ENCODE measurements at places on chromosomes 5 and 9.

DNA sequence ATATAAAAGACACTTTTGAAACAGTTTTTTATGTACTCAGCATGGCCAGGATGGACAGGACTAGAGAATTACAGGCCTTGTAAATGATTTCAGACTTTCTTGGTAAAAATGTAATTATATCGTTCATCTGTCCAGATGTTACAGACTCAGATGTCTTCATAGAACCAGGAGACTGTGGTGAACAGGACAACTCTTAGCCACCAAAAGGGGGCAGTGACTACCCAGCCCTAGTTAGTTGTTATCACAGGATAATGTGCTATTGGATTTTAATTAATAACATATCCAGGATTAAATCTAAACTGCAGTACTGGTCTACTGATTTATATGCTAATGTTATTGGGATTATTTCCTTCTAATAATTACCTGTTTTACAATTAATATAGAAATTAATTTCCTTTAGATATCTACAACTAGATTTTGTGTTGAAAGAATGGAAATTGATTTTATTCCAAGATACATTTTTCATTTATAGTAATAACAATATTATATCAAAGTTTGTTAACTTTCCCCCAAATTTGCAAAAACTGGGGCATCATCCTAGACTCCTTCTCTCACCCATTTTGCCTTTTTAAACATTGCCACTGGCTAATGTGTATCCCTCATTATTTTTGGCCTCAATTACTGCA lies 99.4 kb downstream of the MTREX start:
- peak; percentile 39 for DNase-seq

DNA sequence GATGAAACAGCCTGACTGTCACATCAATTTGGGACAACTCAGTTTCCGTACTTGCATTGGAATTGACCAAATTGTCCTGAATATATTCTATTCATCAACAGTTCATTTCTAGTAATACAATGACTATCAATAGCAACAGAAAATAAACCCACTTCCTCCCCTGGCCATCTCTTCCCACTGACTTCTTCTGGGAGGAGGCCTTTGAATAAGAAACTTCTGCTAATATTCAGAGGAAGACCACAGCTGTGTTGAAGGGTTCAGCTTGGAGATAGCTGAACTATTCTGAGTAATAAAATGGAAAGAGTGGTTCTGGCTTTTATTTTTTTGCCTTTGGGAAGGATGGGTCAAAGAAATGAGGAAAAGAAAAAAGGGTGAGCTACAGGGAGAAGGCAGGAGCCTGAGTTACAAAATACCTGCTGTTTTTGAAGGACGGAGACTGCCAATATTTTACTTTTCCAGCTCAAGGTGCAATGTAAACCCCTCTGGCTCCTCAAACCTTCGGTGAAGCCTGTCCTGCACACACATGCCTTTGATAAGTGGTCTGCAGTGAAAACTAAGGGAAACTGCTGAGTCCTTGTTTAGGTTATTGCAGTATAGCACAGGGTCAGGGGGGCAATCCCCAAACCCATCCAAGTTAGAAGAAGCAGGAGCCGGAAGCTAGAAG lies 29.9 kb downstream of the FYB1 start:
- no peak for DNase-seq

GRCh38 chr9:117545846-117546245 lies 131.0 kb upstream of the ASTN2 start:
- no peak for DNase-seq

DNA sequence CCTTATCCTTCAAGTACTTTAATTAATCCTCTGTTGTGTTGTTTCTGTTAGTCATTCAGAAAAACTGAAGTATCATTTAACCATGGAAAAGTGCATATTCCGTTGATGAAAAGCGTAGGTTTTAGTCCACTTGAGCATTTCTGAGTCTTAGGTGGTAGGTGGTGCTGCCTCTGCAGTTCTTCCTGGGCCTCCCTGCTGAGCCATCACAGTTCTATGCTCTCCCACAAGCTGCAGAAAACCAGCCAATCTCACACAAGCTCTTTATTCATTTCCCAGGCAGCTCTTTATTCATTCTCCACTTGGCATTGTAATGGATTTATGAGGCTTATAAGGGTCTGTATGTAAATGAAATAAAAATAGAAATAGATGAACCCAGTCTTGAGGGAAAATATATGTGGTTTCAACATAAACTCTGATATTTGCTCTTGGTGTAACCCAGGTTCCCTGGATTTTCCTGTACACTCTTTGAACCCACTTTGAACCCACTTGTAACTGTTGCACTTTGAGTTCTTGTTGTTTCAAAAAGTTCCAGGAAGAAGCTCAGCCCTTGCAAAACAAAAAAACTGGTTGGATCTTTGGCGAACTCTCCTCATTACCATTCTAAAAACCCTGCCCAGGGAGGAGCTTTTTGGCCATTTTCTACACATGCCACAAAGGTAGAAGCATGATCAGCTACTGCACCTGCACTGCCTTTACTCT lies 56.0 kb downstream of the ZNF510 start:
- no peak for DNase-seq

GRCh38 chr5:168434001-168434400 lies 52.3 kb upstream of the RARS1 start:
- DNase-seq, result no peak

DNA sequence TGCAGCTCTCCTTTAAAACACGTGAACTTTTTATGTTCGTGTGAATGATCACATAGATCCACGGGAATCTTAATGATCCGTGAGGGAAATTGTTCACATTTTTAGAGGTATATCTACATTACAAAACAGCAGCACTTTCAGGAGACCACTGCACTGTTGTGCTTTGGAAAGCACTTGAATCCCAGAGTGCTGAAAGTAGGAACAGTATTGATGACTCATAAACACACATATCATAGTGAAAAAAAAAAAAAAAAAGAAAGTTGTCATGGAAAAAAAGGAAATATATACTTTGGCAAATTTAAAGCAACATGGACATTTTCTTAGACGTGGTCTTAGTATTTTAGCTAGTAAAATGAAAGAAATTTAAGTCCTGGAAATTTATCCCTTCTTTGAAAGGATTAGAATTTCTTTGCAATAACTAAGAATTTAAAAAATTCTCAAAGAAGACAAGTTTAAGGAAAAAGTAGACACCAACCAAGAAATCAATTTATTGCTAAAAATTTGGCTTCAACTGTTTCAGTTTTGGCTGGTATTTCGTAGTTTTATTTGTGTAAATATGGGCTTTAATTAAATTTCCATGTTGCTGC lies 55.4 kb downstream of the ADGRV1 start:
- DNase-seq, result no peak

DNA sequence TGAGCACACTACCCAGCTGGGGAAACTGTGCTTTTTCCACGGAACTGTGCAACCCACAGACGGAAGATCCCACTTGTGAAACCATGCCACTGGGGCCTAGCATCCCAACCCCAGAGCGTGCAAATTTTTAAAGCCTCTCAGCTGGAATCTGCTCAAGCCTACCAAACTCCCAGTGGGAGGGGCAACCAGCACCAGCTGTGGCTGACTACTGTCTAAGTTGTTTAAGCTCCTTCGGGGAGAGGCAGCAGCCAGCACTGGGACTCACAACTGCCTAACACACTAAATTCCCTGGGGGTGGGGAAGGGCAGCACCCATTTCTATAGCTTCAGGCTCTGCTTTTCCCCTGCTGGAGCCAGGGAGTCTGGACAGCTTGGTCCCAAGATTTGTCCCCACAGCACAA lies 287.6 kb upstream of the MSX2 start:
- DNase-seq, result no peak

DNA sequence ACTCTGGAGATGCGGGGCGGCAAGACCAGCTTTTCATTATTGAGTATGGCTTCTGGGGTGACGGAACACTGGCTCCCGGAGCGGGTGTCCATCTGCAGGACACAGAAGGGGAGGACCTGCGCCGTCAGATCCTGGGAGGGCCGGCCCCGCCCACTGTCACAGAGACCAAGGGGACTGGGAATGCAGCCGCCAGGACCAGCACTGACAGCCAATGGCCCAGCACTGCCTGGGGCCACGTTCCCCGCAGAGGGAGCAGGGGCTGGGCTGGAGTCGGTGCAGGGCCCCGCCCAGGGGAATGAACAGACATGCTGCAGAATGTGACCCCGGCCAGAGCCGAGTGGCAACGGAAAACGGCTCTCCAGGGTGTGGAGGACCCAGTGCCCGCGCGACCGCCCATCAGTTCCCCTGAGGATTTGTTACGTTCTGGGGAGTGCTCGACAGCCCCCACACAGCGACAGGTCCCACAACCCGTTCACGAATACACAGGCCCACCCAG lies at the start of gene ZDHHC11:
Gene ZDHHC11, minus strand, starts transcription at position 476 of the 496 bp plus-strand sequence. Its CDS starts 384 bp downstream, at position 92.
- no peak for DNase-seq

- no peak for DNase-seq
Observed at GRCh38 chr5:110032376-110032775, 342.6 kb downstream of the MAN2A1 start.

DNA sequence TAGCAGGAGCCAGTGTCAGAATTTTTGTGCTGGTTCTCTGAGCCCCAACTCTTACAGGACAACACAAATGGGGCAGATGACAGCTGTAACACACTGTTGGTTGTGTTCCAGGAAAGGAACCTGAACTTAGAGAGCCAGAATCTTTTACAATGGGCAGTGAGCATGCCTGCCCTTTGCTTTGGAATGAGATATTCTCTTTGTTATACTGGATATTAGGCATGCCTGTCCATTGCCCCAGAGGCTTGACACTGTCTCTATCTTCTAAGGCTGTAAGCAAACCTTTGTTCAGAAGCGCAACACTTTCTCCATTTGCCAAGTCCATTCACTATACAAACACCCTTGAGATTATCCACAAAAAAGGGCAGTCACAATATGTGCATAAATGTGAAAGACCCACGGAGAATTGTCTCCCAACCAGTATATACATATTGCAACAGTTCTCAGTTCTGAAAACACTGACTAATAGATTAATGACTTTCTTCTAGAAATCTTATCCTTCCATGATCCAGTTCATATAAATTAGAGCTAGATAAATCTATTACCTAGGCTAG lies 26.3 kb upstream of the CEP120 start:
- no peak for DNase-seq

GRCh38 chr5:151722546-151722945 lies 35.8 kb upstream of the SPARC start:
- no peak for DNase-seq

GRCh38 chr5:104119529-104119928 lies 556.9 kb upstream of the NUDT12 start:
- no peak for DNase-seq

GRCh38 chr5:55450050-55450765 lies 84.6 kb downstream of the PLPP1 start:
- no peak for DNase-seq

- no peak for DNase-seq
Observed at GRCh38 chr9:92393686-92394085, 10.7 kb downstream of the OGN start.

- DNase-seq, result no peak
Observed at GRCh38 chr9:80157561-80157983, 585.8 kb downstream of the TLE4 start.

DNA sequence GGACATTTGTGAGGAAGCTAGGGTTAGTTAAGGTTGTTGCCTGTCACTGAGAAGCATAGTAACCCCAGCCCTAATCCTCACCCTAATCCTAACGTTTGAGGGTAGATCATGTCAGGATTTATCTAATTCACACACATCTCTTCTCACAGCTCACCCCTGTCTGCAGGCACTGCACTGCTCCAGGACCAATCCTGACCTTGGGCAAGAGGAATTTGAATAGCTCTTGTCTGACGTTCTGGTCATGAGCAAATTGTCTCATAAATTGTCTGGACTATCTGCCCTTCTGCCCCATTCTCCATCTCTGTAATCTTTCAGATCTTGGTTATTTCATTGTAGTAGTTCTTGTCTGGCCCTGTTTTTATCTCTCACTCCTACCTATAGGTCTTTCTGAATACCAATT lies 18.7 kb downstream of the CRHBP start:
- DNase-seq, result no peak

DNA sequence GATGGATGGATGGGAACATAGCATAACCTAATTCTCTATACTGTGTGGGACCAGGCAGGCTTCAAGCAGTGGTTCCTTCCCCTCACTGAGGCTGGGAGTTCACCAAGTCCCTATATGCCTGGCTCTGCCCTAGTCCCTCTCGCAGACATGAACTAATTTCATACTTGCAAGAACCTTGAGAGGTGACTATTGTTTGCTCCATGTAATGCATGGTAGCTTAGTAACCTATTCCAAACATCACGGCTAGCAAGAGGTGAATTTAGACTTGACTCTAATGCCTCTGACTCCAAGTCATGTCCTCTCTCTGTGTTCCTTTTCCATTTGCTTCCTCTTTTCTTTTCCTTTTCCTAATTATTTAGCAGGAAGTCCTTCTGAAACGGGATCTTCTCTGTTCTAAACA lies 25.9 kb upstream of the ERMP1 start:
- no peak for DNase-seq

DNA sequence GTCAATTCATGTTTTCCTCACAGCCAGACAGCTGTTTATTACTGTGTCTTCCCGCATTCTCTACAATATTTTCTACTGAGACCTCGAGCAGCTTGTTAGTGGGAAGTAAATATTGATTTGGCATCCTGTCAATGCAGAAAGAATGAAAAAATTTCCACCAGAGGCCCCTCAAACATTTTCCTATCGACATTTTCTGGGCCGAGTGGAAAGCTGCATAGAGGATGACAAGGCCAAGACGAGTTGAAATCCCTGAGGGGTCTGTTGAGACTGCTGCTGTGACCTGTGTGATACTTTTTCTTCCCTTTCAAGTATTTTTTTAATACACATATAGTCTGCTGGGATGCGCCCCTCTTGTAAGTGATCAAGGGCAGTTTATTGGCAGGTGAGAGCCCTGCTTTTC lies 91.4 kb upstream of the SH3GL2 start:
- no peak for DNase-seq

DNA sequence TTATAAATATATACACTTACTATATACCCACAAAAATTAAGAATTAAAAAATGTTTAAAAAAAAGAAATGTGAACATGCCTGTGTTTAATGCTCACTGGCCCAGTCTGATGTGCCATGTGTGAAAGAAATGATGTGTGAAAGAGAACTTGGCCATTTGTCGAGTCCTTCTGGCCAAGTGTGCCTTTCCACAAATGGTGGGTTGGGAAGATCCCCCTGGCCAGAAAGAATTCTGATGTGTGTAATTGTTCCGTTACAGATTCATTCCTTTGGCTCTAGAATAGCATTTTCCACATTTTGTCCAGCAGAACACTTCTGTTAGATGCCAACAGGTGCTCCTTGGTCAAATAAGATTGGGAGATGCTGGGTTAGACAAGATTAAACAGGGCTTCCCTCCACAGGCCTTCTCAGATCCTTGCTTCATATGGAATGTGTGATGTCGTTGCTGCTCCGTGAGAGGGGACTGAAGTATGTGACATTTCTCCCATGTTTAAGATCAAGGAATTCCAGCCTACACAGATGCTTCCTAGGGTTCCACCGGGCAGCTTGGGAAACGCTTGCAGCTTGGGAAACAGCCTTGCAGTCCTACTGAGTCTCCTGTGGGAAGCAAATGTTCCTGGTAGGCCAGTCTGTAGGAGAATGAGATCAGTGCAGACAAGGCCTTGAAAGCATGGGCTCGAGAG lies 32.1 kb downstream of the GDNF start:
- DNase-seq, result no peak

- DNase-seq, result no peak
Observed at GRCh38 chr9:129968690-129969485, 74.1 kb downstream of the FNBP1 start.

- DNase-seq, result no peak
Observed at GRCh38 chr5:116524966-116525365, 49.7 kb downstream of the SEMA6A start.

Data from erythroblast (primary cell).